ENCODE measurements at places on chromosomes 11 and 22.

DNA sequence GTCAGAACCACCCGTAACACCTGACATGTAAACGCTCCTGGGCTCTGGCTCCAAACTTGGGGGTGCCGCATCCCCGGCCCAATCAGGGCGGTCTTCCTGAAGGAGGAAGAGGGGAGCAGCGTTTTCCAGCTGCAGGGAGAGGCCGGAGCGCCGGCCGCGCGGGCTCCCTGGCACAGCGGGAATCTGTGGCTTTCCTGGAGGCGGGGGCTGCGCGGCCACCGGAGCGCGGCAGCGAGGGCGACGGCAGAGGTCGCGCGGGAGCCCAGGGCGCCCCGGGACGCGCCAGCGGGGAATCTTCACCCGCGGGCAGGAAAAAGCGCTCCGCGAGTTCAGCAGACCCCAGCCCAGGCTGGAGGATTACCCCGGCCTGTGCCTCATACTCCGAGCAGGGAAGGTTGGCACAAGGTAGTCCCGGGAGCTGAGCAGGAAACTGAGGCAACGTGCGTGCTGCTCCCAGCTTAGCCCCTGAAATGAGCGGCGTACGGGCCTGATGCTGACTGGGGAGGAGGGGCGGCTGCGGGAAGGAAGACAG, 600 bp upstream of the ESAM start:
- DNase-seq, result no peak

GRCh38 chr22:42945736-42946135, 69.2 kb downstream of the PACSIN2 start:
- DNase-seq, result no peak

DNA sequence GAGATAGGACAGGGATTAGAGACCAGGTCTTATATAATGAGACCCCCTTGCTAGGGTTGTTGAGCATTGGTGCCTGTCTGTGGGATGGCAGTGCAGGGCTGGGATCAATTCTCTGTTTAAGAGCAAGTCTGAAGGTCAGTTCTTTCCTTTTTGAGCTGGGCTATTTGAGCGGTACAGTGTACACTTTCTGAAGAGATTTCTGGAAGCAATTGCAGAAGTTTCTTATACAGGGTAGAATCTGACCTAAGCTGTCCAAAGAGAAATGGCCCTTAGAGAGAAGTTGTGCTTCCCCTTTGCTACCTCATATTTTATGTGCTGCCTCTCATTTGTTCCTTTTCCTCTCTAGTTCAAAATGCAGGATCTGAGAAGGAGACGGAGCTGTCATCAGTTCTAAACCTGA, 35.8 kb downstream of the CSTPP1 start:
- DNase-seq, result no peak

- DNase-seq, result no peak
Measured at GRCh38 chr11:72932132-72932570, 117.9 kb downstream of the ATG16L2 start.

DNA sequence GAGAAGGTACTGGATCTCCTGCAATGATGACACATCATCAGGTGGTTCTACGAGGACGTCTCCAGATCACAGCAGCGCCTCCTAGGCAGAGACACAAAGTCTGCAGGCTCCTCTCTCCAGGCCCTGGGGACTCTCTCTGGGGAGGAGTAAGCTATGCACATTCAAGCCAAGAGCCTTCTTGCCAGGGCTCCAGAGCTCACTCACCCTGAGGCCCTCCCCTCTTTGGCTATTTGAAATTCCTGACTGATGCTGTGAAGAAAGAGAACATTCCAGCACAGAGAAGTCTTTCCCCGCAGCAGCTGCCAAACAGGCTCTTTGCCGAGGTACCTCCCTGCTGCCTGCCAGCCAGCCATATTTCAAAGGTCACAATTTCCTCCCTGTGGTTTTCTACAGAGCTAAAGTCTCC, 204.9 kb downstream of the CSNK2A3 start:
- DNase-seq, result no peak

- no peak for DNase-seq
Measured at GRCh38 chr11:103888541-103888951, 147.9 kb upstream of the DDI1 start.
